Stimulated activated naive B cell treated with anti-CD40 and anti-IgM and Interleukin-4, amounts not matched to agents 10 μg/mL and 1 μg/mL and 100 μg/mL, for 72 hours (primary cell): ENCODE measurements at places on chromosomes 16 and 17.
A peak's percentile ranks its signal among the peaks of the same experiment; 100 is the strongest.

DNA sequence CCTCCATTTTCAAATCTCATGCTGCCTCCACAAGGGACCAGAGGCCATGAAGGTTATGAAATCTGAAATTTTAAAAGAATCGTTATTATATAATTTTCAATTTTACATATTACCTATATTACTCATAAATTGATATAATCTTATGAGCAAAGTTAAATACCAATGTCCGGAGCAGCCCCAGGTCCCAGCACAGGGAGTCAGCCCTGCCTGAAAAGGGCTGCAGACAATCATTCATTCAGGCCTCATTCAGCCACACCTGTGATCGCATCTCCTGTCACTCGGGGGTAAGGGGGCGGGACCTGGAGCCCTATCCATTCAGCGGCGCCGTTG, 172.5 kb downstream of the AHSP start:
- DNase-seq: no peak

DNA sequence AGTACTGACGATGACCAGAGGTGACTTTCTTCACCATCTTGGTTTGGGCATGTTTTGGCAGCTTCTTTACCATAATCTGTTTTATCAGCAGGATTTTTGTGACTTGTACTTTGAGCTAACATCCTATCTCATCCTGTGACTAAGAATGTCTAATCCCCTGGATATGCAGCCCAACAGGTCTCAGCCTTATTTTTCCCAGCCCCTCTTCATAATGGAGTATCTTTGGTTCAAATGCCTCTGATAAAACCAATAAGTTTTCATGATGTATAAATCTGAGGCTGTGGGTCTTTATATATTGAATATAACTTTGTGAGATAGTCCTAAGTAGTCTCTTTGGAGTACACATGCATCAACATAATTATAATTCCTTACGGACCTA, 186.9 kb upstream of the WSB1 start:
- no peak for DNase-seq

- no peak for DNase-seq
These were observed 37.8 kb downstream of the MEAK7 start for GRCh38 chr16:84466692-84467091.

DNA sequence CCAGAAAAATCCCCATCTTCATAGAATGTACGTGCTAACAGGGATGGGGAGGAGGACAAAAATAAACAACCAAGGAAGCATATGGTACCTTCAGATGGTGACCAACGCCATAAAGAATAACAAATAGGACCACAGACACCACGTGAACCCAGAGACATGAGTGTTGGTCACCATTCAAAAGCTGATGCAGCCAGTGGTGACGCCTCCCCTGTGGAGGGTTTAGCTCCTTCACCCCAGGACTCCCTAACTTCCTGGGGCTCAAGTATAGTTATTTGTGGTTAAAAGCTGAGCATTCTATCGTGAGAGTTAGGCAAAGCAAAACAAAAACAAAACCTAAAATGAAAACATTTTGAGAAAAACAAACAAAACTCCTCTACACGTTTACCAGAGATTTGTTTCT, 184.7 kb downstream of the SOX9 start:
- DNase-seq: no peak

- no peak for DNase-seq
These were observed 2.1 kb downstream of the OMG start for GRCh38 chr17:31294820-31295488.

DNA sequence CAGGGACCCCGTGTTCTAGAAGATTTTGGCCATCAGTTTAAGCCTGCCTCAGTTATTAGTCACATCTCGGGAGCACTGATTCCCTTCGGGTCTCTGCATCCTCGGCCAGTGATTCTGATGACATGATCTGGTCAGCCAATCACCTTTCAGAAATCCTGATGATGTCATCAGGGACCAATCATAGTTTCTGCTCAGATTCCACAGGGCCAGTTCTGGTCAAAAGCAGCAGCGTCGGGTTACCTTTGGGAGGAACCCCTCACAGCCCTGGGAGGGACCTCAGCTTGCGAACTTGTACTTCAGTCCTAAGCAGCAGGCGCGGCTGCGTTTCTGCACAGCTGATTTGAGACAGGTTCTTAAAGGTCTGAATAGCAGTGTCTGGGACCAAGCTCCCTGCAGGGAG, 13.9 kb downstream of the KDM8 start:
- no peak for DNase-seq

DNA sequence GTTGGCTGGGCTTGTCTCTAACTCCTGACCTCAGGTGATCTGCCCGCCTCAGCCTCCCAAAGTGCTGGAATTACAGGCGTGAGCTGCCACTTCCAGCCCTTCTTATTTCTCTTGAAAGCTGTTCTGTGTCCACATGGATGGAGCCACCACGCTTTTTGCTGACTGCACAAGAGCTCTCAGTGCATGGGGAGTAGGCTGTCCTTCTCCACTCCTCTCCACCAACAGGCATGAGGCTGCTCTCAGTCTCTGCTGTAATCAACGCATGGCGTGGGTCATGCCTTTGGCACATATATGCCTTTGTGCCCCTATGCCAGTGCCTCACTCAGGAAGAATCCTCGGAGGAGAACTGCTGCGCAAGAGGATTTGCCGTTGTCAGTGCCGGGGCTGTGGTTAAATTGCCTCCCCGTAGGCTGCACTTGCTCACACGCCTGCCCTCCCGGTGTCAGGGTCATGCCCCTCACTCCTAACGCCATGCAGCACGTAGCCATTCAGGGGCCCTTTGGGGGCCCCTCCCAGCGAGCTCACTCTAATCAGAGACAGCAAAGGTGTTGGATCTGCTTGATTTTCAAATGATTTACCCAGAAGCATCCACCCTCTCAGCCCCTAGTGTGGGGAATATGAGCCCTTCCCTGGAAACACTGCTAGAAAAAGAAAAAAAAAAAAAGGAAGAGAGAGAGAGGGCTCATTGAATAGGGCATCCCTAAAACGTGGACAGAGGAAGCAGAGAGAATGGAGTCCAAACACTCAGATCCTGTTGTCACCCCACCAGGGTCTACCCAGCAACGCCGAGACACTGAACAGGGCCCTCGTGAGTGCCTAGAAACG, 47.5 kb upstream of the ZCCHC14 start:
- no peak for DNase-seq

DNA sequence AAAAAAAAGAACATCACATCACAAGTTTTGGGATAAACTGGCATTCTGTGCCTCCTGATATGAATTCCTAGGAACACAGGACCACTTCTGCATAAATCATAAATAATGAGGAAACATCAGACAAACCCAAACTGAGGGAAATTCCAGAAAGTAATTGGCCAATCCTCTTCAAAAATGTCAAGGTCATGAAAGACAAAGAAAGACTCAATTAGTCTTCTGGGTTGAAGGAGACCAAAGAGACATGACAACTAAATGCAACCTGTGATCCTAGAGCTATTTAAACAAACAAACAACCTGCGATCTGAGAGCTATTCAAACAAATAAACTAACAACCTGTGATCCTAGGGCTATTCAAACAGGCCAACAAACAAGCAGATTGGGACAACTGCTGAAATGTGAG, 144.3 kb downstream of the VPS53 start:
- DNase-seq: no peak

GRCh38 chr17:48878920-48879898, 13.4 kb upstream of the ATP5MC1 start:
- DNase-seq: peak; percentile 48

DNA sequence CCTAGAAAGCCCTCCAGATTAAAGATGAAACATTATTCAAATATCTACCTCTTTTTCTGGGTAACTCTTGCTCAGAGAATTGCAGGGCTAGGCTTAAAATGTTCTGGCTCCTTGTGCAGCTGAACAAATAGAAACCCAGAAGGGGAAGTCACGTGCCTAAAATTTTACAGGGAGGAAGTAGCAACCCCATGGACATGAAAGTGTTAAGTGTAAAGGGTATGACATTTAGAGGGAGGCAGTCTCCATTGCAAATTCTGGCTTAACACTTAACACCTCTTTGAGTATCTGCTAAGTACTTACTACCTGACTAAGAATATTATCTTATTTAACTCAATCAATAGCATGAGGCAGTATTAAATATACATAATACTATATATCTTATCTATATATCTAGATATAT, 376.1 kb upstream of the ERCC4 start:
- DNase-seq: no peak

GRCh38 chr16:67539271-67539670, 10.6 kb downstream of the RIPOR1 start:
- DNase-seq: no peak

- no peak for DNase-seq
These were observed 36.4 kb upstream of the APPBP2 start for GRCh38 chr17:60562421-60562820.

GRCh38 chr17:57010487-57010886, 32.6 kb downstream of the SCPEP1 start:
- no peak for DNase-seq

GRCh38 chr16:72743011-72743761, 304.7 kb downstream of the ZFHX3 start:
- no peak for DNase-seq

DNA sequence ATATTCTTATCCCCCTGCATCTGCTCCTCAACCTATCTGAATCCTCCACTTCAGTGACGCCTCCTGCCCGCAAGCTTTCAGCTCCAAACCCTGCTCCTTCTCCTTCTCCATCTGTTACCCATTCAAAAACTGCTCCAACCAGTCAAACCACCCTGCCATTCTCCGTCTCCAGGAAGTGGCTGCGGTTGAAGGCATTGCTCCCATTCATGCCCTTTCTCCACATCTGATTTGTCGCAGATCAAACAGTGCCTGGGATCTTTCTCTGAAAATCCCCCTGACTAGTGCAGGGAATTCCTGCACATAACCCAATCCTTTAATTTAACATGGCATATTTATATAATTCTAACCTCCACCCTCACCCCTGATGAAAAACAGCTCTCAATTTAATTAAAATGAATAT, 56.3 kb downstream of the SLFN5 start:
- DNase-seq: no peak

DNA sequence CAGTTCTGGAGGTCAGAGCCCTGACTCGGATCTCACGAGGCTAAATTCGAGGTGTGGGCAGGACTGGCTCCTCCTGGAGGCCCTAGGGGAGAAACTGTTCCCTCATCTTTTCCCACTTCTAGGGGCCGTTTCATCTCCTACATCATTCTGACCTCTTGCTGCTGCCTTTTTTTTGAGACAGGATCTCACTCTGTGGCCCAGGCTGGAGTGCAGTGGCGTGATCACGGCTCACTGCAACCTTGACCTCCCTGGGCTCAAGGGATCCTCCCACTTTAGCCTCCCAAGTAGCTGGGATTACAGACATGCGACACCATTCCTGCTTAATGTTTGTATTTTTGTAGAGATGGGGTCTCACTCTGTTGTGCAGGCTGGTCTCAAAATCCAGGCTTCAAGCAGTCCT, 244.1 kb upstream of the GSE1 start:
- no peak for DNase-seq
